Caki2 (cell line): ENCODE measurements at places on chromosomes 11 and 22. TPM values are rescaled to one million over a fixed set of nuclear protein-coding genes. Genes with fewer than 3 reads are reported as not detected.

Gene TMEM132A
- total RNA-seq, result 33.6 and 36.7 TPM in 2 replicates

GRCh38 chr11:60891103-60891741 lies 15.2 kb downstream of the PRPF19 start:
- no peak for DNase-seq

Gene KRTAP5-11
- not detected in 2 replicates for total RNA-seq

DNA sequence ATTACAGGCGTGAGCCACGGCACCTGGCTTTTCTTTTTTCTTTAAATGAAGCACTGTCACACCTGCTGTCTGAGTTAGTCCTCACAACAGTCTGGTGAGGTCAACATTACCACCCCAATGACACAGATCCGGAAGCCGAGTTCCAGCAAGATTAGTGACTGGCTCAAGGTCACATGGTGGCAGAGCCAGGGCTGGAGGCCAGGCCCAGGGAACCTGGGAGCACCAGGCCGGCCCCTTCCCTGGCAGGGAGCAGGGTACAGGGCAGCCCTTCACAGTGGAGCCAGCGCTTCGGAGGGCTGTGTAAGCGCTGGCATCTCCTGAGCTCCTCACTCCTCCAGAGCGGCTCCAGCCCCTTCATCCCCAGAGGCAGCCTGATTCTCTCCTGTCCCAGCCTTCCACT lies 118.7 kb downstream of the ST3GAL4 start:
- no peak for DNase-seq

DNA sequence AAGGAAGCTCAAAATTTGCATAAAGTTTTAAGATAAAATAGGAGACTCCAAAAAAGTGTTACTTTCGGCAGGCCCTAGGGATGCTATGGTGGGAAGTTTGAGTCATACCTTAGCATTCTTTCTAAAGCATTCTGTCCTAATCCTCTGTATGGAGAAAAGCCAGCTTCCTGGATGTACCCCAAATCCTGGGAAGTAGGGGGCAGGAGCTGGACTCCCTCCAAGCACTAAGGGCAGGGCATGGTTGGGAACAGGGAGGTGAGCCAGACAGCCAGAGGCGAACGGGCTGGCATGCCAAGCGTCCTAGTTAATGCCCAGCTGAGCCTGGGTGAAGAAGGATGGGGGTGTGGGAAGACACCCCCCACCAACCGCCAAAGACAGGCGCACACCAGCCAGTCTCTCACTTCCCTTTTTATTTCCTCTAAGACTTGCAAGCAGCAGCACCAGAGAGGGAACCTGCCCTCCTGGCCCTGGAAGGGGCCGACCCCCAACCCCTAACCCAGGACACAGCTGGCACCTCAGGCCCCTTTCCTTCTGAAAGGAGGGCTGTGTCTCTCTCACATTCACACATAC lies 23.9 kb downstream of the RTN4RL2 start:
- no peak for DNase-seq
